Activated T-cell treated with anti-CD3 and anti-CD28 coated beads, Interleukin-2, amount 50 U/mL, for 72 hours (primary cell): ENCODE measurements at places on chromosomes 4 and X. TPM values are rescaled to one million over a fixed set of nuclear protein-coding genes. Genes with fewer than 3 reads are reported as not detected.

- H3K36me3 ChIP-seq, result no peaks in the 10 kb centered on the region
- DNase-seq, result no peak
- H3K27ac ChIP-seq, result no peak overlapping the region
- H3K4me3 ChIP-seq, result no peak overlapping the region
- H3K27me3 ChIP-seq, result no peaks in the 10 kb centered on the region
Observed at GRCh38 chr4:16750882-16751642, 147.4 kb downstream of the LDB2 start.

GRCh38 chr4:109721033-109721432, 8.8 kb downstream of the PLA2G12A start:
- H3K4me1 ChIP-seq, result peaks cover 4% of the 10 kb centered on the region
- peaks cover 14% of the 10 kb centered on the region for H3K36me3 ChIP-seq
- H3K27ac ChIP-seq, result no peak overlapping the region
- no peak overlapping the region for H3K4me3 ChIP-seq

DNA sequence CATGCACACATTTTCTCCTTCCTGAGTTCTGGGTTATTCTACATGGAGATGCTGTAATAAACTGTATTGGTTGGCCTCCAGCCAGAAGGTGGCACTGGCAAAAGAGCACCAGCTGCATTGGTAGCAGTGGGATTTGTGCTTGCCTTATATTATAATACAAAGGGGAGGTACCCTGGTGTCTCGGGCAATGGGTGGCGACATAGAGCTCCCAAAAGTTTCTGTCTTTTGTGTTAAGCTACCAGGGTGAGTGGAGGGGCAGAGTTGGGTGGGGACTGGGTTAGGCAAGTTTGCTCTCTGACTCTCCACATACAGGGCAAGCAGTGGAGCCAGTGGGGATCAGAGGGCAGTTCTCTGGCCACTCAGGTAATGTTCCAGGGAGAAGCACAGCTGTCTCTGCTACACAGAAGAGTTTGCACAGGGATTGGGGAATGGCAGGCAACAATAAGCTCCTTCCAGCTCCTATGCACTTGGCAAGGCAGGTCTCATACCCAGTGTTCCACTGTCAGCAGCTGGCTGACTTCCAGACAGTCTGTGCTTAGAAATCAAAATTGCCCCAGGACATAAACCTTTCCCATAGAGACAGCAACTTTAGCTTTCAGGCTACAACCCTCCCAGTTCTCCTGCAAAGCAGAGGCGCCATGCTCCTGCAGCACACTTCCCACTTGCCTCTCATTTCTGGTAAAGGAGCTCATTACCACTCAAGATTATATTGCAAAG, 463.9 kb upstream of the PCDH7 start:
- no peak for DNase-seq
- H3K4me3 ChIP-seq, result no peak overlapping the region
- no peaks in the 10 kb centered on the region for H3K36me3 ChIP-seq
- H3K27ac ChIP-seq, result no peak overlapping the region
- no peaks in the 10 kb centered on the region for H3K27me3 ChIP-seq
- H3K4me1 ChIP-seq, result no peaks in the 10 kb centered on the region

- H3K27ac ChIP-seq, result no peak overlapping the region
- no peaks in the 10 kb centered on the region for H3K36me3 ChIP-seq
- no peak for DNase-seq
- no peaks in the 10 kb centered on the region for H3K27me3 ChIP-seq
Observed at GRCh38 chr4:164337219-164337944, 416.5 kb upstream of the SMIM31 start.

- DNase-seq, result no peak
- no peaks in the 10 kb centered on the region for H3K4me1 ChIP-seq
- no peak overlapping the region for H3K4me3 ChIP-seq
- H3K36me3 ChIP-seq, result no peaks in the 10 kb centered on the region
- peaks cover 43% of the 10 kb centered on the region for H3K27me3 ChIP-seq
Observed at GRCh38 chrX:68989865-68990606, 161.2 kb downstream of the EFNB1 start.

- H3K27ac ChIP-seq, result no peak overlapping the region
- H3K4me1 ChIP-seq, result no peaks in the 10 kb centered on the region
- peaks cover 44% of the 10 kb centered on the region for H3K27me3 ChIP-seq
Observed at GRCh38 chr4:186149872-186150271, 41.5 kb upstream of the CYP4V2 start.

The HSFX2 gene
- total RNA-seq, result 0.17 TPM

The SLC26A1 gene
- not detected for total RNA-seq

The GRSF1 gene
- 132 TPM for total RNA-seq
